ENCODE measurements at places on chromosomes 12 and 14.

DNA sequence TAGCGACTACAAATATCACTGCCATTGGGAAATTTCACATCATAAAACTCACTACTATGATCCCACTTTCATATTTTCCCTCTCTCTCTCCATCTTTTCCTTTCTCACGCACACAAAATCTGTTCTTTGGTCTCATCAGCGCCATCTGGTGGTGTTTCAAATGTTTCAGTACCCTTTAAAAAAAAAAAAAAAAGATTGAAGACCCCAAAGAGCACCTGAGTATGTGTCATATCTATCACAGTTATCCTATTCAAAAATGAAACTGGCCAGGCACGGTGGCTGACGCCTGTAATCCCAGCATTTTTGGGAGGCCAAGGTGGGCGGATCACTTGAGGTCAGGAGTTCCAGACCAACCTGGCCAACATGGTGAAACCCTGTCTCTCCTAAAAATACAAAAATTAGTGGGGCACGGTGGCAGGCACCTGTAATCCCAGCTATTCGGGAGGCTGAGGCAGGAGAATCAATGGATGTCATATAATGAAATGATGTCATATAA is 72.4 kb downstream of the TTC9 start:
- DNase-seq: no peak

- DNase-seq: no peak
These were observed 20.2 kb upstream of the ARID4A start for GRCh38 chr14:58278177-58278576.

- no peak for DNase-seq
These were observed 39.2 kb downstream of the CDK17 start for GRCh38 chr12:96361074-96361473.

DNA sequence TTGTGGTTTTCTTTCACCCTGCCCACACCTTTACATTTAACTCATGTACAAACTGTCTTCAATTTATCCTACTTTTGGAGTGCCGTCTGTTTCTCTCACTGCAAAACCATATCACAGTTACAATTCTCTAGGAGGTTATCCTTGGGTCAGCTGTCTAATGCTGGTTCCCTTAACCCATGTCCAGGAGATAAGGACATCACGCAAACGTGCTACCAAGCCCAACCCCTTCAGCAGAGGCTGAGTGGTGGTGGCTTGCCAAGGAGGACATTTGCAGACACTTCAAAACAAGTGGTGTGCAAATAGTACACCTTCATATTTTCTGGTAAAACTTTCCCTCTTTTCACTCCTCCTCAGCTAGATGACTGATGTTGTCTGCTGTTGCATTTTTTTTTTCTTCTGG is 167.9 kb downstream of the PAX9 start:
- DNase-seq: no peak

DNA sequence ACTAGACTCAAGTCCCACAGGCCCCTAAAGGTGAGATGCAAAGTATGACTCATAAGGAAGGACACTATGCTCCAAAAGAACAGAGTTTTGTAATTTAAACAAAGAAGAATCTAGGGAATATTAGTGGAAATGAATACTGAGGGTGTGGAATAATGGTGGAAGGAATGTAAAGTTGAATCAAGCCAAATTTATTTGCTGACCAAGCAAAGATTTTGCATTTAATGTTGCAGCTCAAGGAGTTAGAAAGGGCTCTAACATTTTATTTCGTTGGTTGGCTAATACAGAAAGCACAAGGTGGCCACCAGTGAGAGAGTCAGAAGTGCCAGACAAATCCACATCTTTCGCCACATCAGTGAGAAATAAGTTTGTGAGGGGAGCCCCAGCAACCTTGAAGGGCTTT is 550.3 kb downstream of the FOXG1 start:
- DNase-seq: no peak

- DNase-seq: no peak
These were observed 11.5 kb upstream of the NUP107 start for GRCh38 chr12:68675101-68675842.

- no peak for DNase-seq
These were observed at the start of gene TMCC3 for GRCh38 chr12:94650143-94651056. Gene TMCC3, minus strand, starts transcription at chr12:94650557. Its CDS starts 127 bp downstream, at chr12:94650430.
